ENCODE measurements at places on chromosomes 1 and 21.

- DNase-seq, result no peak
Measured at GRCh38 chr1:245779797-245780755, 625.3 kb downstream of the KIF26B start.

DNA sequence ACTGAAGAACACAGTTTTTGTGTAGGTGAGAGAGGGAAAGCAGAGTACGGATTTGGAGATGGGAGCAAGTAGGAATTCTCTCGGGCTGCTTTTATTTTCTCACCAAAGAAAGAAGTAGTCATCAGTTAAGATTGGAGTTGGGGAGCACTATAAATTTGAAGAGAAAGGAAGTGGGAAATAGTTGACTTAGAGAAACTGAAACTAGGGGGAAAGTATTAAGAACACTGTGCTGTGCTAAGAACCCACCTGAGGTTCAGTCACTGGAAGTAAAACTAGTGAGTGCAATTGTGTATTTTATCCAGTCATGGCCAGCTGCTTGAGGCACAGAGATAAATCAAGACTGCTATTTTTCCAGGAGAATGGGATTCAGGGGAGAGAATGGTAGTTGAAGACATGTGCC is 37.4 kb downstream of the CLCC1 start:
- no peak for DNase-seq

- no peak for DNase-seq
Measured at GRCh38 chr1:21496063-21496462, 13.2 kb upstream of the ALPL start.

DNA sequence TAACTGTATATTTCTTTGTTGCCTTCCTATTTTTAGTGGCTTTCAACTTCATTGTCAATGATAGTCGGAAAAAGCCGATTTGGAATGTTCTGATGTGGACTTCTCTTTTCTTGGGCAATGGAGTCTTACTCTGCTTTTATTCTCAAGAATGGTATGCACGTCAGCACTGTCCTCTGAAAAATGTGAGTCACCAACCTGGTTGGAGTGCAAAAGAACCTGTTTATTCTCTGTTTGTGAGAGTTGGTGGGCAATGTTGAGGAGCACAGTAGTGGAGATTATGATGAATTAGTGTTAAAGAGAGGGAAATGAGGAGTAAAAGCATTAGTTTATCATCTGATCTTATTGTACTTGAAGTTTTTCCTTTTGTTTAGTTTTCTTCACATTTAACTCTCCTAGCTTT is 14.5 kb upstream of the AXDND1 start:
- no peak for DNase-seq

DNA sequence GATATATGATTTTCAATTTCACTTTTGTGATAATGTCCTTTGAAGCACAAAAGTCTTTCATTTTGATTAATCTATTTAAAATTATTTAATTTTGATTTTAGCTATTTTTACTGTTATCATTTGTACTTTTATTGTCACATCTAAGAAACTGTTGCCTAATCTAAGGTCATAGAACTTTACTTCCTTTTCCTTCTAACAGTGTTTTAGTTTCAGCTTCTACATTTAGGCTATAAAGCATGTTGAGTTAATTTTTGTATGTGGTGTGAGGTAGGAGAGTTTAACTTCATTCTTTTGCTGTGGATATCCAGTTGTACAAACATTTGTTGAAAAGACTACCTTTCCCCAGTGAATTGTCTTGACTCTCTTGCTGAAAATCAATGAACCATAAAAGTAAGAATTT is 204.5 kb downstream of the TM2D1 start:
- DNase-seq, result no peak

DNA sequence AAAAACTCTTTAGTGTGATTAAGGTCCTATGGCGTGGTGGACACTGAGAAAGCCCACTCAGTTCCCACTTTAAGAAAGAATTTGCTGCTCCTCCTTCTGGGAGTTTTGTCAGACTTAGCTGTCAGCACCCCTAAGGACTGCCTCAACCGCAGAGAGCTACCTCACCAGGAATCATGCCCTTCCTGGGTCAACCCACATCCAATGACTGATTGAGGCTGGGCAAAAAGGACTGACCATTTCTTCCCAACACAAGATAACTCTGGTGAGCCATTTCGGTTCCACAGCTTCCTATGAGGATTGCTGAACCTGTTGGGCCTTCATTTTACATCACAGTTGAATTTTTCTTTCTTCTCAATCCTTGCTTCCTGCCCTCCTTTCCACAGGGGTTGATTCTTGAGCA is 197.9 kb downstream of the NCAM2 start:
- no peak for DNase-seq

GRCh38 chr1:152000964-152001630 is 7.4 kb upstream of the S100A10 start:
- no peak for DNase-seq

- DNase-seq, result no peak
Measured at GRCh38 chr1:167950569-167950968, 13.7 kb upstream of the MPC2 start.

GRCh38 chr1:41661428-41662060 is 177.1 kb upstream of the EDN2 start:
- DNase-seq, result peak; percentile 27

GRCh38 chr1:175920381-175920780 is 177.0 kb upstream of the TNR start:
- no peak for DNase-seq

GRCh38 chr1:243946946-243947345 is 96.9 kb upstream of the AKT3 start:
- DNase-seq, result no peak

DNA sequence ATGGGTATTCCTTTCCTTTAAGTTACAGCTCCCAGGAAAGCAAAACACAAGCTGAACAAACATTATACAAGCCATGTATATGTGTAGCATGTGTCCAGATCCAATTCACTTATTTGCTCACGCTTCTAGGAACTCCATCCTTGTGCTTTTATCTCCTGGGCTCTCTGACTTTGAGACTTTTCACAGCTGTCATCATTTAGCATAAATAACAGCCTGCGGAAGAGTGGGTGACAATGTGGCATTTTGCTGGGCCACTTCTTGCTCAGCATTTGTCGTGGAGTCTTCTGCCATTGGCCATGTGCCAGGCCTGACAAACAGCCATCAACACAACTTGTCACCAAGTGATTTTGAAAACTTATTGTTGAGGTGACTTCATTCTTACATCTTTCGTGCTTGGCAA is 164.3 kb downstream of the KIF26B start:
- no peak for DNase-seq

DNA sequence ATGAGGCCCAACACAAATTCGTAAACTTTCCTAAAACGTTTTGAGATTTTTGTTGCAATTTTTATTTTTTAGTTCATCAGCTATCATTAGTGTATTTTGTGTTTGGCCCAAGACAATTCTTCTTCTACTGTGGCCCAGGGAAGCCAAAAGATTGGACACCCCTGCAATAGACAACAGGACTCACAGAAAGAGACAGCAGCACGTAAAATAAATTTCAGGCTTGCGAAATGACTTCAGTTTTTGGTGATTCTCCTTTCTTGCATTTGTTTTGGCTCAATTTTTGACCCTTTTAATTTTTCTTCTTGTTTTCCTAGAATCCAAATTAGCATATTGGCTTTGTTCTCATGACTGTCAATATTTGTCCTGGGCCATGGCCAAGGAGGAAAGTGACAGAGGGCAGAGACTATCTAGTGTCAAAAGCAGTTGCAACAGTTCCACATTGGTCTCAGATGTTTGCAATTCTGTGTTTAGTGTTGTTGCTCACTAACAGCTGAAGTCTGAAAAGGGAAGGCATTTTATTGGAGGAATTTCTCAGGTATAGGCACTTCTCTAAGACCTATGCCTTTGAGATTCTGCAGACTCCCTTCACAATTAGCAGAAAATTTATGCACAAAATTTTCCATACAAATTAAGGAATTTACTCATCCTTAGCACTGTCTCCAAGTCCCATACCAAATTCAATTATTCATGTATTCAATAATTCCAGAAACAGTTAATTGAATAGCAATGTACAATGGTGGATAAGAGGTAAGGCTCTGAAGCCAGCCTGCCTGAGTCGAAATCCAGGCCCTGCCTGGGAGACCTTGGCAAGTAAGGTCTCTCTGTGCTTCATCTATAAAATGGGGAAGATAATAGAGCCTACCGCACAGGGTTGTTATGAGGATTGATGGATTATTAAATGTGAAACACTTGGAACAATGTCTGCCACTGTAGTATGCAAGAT is 160.9 kb upstream of the IVNS1ABP start:
- no peak for DNase-seq

DNA sequence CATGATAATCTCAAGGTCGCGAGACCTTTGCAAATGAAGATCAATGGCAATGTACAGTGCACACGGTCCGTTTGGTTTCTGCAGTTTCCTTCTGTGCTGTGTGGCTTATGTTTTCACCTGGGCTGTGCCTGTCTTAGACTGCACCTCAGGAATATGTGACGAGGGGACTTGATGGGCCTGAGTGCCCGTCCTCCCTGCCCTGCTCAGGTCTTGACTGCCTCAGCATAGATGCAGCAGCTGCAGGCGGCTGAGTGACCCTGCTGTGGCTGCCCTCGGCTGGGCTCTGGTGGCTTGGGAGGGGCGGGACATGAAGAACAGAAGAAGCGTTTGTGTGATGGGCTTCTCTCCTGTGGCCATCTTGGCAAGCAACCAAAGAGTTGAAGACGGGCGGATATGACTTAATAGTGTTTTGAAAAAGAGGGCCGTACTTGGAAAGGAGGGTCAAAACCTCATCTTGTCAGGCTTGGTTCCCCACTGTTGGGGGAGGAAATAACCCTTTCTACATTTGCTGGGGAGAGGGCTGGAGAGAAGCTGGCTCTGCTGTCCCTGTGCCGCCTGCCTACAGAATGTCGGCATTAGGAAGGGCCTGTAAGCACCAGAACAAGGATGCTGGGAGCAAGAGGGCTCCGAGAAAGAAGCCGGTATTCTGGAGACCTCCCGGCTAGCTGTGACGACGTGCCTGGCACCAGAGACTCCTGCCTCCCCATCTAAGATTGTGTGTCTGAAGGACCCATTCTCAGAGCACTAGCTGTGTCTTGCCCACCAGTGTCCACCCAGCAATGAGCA is 7.1 kb downstream of the MYBPHL start:
- DNase-seq, result peak; percentile 68

GRCh38 chr1:229597877-229598276 is 28.0 kb downstream of the TAF5L start:
- no peak for DNase-seq

DNA sequence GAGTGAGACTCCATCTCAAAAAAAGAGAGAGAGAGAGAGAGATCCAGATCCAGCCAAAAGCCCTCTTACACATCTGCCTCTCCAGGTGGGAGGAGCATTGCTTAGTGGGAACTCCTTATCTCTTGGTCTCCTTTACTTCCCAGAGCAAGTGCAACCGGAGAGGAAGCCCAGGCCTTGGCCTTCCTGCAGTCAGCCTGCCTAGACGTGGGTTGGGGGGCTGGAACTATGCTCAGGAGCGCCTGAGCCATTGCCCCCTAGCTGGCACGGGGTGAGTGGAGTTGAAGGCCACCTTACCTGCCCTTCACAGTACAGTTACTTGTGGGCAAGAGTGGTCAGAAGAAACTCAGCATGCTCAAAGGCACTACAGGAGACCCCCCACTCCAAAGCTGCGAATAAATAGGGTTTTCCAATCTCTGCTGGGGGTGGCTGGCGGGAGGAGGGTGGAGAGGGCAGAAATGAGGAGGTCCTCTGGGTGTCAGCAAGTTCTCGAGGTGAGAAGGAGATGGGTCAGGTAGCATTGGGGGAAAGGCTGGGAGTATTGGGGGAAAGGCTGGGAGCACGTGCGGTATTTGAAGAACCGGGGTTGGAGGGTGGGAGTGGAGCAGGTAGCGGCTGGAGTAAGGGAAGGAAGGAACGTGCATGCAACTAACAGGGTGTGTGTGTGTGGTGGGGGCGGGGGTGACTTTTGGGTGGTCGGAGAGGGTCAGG is 4.7 kb upstream of the DMBX1 start:
- no peak for DNase-seq

- DNase-seq, result no peak
Measured at GRCh38 chr1:156086256-156086662, 4.0 kb upstream of the MEX3A start.

- peak; percentile 35 for DNase-seq
Measured at GRCh38 chr1:50251702-50252101, 143.0 kb downstream of the ELAVL4 start.

DNA sequence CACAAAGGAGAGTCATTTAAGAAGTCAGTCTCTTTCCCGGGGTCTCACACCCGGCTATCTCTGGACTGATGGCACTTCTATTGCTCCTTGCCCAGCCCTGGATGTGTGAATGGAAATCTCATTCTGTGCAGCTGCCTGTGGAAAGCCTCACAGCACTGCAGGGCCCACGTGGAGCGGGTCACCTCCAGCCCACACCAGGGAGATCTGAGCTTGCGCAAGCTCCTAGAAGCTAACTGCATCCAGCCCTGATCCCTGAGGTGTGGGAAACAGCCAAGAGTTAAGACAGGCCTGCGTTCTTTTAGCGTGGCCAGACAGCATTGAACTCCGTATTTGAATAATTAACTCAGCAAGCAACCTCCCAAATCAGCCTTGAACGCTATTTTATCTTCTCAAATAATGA is 150.5 kb downstream of the LRIG2 start:
- no peak for DNase-seq
